ENCODE measurements at places on chromosomes 3 and 15.

- no peak for DNase-seq
Observed at GRCh38 chr15:98952381-98952803, 55.2 kb downstream of the PGPEP1L start.

GRCh38 chr15:67018441-67018840 lies 47.0 kb upstream of the SMAD3 start:
- no peak for DNase-seq

DNA sequence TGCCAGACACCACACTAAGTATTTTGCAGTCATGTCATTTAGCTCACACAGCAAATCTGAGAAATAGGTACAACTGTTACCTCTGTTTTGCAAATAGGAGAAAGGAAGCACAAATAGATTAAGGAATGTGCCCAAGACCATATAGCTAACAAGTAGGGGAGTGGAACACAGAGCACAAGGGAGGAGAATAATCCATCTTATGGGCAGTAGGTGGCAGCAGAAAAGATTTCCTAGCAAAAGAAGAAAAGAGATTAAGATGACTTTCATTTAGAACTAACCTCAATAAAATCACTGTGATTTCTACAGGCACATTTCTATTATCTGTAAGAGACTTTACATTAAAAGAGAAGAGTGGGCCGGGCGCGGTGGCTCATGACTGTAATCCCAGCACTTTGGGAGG lies 49.1 kb downstream of the NR1I2 start:
- no peak for DNase-seq

GRCh38 chr3:141489203-141489602 lies 2.4 kb downstream of the RASA2 start:
- DNase-seq, result no peak

DNA sequence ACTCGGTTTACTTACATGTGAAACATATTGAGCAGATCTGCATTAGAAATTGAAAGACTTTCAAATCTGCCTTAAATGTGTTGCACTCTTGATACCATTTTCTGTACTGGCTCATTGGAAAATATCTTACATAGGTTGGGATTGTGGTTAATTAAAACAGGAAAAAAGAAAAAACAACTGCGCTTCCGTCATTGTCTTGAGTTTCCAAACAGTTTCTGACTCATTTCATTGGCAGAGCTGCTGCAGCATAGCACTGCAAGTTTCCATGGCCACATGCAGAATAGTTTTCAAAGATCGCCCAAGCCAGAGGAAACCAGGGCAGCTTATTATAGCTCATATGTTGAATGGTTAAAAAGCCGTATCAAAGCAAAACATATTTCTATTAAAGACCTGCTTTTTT lies 446.6 kb upstream of the BCHE start:
- no peak for DNase-seq

DNA sequence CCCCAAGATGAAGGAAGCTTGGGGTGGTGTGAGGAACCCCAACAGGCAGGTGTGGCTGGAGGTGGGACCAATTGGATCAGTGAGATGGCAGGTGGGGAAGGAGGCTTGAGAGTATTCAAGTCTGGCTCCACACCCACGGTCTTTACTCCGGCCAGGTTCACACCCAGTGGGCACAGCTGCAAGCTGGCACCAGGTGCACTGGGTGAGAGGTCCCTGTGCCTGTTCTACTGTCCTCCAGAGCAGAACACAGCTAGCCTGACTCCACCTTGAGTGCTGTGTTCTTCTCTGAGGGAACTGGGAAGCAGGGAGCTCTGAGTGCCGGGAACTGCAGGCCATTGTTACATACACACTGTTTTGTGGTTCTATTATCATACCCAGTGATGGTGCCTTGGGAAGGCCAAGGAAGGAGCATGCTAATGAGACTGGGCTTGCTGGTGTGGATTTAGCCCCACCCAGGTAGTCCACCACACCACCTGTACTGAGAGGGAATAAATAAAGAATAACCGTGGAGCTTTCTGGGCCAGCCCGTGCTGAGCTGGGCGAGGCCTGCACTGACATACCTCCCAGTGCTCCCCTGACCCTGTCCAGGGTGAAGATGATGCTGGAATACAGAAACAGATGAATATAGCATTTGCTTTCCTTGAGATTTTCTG lies 93.4 kb downstream of the ABHD5 start:
- no peak for DNase-seq

GRCh38 chr3:189222927-189223636 lies 51.3 kb downstream of the TPRG1 start:
- no peak for DNase-seq

GRCh38 chr3:193594946-193595689 lies 2.1 kb downstream of the OPA1 start:
- no peak for DNase-seq

GRCh38 chr3:162770551-162770950 lies 1273.9 kb downstream of the OTOL1 start:
- no peak for DNase-seq

DNA sequence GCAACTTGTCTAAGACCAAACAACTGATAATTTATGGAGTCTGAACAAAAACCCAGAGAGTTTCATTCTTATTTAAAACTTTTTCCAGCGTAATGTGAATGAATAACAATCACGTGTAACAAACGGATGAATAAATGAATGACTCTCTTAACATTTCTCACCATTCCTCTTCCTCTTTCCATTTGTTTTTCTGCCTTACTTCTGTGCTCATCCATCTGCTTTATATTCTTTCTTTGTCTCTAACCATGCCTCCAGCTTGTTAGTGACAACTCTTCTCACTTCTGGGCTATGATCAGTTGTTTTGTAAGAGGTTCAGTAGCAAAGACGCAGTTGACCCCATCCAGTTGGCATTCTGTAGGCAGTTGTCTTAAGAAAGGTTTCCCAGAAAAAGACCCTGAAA lies 133.7 kb upstream of the MB21D2 start:
- DNase-seq, result no peak

GRCh38 chr15:42157981-42158765 lies 1.7 kb upstream of the PLA2G4F start:
- DNase-seq, result no peak

DNA sequence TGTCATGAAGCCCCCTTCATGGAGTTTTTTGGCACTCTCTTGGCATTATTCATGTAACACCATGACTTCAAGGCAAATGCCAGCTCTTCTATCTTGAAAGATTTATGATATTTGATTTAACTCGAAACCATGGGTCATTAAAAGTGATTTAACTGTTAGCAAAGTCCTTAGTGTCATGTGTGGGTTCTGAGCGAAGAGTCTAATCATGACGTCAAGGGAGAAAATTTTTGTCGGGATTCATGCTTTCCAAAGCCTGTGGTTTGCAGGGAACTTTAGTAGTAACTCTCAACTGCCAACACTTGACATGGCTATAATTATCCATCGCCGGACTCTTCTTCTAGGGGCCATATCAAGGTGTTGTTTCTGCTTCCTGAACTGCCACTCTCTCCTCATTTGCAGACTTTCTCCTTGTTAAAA lies 11.5 kb downstream of the GXYLT2 start:
- DNase-seq, result no peak

- DNase-seq, result no peak
Observed at GRCh38 chr3:195160257-195160898, 110.6 kb downstream of the XXYLT1 start.

DNA sequence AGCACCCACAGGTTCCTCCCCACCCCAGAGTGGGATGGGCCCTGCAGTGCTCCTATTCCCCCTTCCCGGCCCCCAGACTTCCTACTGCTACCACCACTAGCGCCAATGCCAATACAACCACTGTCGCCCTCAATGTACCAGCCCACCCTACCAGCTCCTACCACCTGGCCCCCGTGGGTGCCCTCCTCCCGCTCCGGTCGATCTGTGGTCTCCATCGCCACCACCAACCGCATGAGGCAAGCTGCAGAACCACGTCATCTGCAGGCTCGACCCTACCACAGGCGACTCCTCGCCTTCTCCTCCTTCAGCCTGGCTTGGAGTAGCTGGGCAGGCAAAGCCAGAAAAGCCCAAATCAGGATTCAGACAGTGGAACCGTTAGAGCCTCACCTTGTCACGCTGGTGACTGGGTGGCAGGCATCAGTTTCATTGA lies 179.3 kb downstream of the POTEB3 start:
- DNase-seq, result no peak

DNA sequence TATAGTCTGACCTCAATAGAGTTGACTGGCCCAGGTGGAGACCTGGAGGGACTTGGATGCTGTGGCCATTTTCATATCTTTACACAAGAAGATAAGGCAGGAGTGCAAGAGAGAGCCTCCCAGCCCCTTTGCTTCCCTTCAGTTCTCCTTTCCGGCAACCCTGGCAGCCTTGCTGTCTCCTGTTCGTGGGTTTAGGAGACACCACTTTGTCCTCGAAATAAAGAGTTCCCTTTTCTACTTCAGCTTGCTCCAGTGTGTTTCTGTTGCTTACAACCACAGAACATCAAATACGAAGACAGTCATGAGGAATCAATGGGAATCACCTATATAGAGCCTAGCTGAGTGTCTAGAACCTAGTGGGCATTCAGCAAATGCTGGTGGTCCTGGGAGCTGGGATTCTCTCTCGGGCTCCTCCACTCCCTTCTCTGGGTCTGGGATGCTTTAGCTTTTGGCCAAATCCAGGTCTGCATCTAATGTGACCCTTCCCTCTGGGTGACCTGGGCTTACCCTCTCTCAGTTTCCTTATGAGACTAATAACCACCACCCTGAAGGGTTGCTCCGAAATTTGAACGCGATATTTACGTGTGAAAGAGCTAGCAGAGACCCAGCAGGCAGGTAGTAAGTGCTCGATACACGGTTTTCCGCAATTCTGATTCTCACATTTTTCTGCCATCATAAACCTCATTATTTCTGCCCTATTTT lies 44.5 kb downstream of the PCSK6 start:
- no peak for DNase-seq

GRCh38 chr3:32973982-32974381 lies 22.5 kb downstream of the CCR4 start:
- no peak for DNase-seq

DNA sequence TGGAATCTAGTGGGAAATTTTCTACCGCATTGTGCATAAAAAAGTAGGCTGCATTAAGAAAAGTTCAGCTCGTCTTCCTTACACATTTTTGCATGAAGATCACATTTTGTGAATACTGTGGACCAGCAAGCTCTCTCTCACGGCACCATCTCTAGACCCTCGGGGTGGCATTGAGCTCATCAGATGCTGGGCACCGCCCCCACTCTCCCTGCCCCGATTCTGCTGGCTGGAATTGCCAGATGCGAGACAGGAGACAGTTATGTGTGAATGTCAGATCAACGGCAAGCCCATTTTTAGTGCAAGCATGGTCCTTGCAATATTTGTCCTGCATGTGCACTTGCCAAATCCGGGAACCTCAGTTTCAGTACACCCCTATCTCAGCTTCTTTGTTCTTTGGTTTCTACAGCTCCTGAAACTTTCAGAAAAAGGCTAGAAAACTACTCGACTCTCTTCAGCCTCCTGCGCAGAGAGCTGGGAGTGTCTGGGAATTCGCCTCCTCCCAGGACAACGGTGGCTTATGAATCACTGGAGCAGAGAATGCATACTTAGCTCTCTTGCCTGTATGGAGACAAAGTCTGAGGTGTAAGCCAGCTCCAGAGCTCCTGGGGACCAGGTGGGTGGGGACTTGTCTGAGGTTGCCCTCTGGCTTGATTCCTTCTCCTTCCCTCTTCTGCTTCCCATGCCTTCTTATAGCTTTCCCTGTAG lies 285.2 kb upstream of the ATP10A start:
- DNase-seq, result no peak

GRCh38 chr3:1552831-1553230 lies 460.0 kb downstream of the CNTN6 start:
- no peak for DNase-seq

GRCh38 chr3:184298759-184299487 lies at the start of gene PSMD2:
Gene PSMD2 (plus strand): TSS chr3:184299241. CDS start chr3:184299267, 26 bp downstream.
- DNase-seq, result peak; percentile 98

DNA sequence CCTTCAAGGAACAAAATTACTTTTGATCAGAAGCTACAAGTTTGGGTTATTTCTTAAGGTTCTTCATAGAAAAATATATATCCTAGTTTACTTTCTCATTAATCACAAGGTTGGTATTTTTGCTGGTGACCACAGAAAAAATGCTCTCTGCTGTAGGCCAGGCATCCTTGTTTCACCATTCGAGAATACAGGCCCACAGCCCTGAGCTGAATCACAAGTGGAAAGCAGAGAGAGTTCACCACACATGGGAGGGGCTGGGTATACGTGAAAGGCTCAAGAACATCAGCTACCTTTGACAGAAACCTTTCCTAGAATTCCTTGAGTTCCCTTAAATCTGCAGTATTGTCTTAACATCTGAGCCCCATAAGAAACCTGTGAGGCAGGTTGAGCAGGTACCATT lies 23.2 kb downstream of the CPEB1 start:
- DNase-seq, result no peak

- no peak for DNase-seq
Observed at GRCh38 chr3:108620250-108620649, 30.7 kb downstream of the DZIP3 start.

GRCh38 chr3:45991341-45991740 lies 4.3 kb downstream of the FYCO1 start:
- no peak for DNase-seq

DNA sequence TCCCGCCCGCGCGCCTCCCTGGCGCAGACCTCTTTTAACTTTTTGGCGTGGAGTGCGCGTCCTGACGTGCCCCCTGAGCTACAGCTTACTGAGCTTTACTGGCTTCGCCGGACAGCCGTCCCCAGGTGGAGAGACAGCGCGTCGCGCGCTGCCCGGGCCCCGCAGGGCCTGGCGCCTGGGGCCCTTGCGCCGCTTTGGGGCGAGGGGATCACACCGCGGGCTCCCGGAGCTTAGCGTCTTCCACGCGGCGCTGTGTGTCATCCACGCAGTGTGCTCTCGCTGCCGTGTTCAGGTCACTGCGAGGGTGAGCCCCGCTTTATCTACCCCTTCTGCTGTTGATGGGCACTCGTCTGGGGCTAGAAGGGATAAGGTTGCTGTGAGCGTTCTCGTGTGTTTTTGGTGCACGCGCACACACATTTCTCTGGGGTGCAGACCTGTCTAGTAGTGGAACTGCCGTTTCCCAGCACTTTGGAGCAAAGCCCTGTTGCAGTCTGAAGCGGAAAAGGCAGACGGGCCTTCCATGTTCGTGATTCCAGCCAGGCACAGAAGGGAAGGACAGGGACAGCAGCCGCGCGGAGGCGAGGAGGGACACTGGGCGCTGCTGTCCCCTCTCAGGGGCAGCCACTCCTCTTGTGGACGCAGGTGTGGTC lies 33.1 kb upstream of the ALDH1L1 start:
- DNase-seq, result no peak

- no peak for DNase-seq
Observed at GRCh38 chr3:12944413-12944812, 103.0 kb upstream of the RPL32 start.

GRCh38 chr15:74449643-74450205 lies 11.2 kb downstream of the UBL7 start:
- no peak for DNase-seq

GRCh38 chr15:76153241-76154197 lies 93.7 kb downstream of the TMEM266 start:
- no peak for DNase-seq

DNA sequence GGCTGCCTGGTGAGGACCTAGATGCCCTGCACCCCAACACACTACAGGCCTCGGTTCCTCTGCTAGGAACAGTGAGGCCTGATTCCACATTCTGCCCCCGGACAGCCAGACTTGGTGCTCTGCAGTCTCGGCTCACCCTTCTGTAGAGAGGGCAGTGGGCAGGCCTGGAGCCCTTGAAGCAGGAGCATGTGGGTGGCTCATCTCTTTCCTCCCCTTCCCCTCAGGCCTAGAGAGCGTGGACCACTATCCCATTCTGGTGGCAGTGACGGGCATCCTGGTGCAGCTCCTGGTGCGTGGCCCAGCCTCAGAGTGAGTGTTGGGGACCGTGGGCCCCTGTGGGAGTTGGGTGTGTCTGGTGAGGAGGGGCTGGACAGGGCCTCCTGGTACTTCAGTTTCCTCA lies 3.3 kb downstream of the AMIGO3 start:
- no peak for DNase-seq

- no peak for DNase-seq
Observed at GRCh38 chr3:195806916-195807231, 4.9 kb downstream of the MUC4 start.

Measured in activated CD8-positive, alpha-beta memory T cell treated with anti-CD3 and anti-CD28 coated beads, Interleukin-2, amount 50 U/mL, for 4 hours (primary cell).